Right cardiac atrium (tissue), 5 donors: ENCODE measurements at places on chromosomes 5 and 9.

GRCh38 chr9:436482-436881, 221.8 kb downstream of the DOCK8 start:
- DNase-seq = no peak

GRCh38 chr9:133696071-133696472, 42.1 kb downstream of the SARDH start:
- peak; percentile 45 for DNase-seq

DNA sequence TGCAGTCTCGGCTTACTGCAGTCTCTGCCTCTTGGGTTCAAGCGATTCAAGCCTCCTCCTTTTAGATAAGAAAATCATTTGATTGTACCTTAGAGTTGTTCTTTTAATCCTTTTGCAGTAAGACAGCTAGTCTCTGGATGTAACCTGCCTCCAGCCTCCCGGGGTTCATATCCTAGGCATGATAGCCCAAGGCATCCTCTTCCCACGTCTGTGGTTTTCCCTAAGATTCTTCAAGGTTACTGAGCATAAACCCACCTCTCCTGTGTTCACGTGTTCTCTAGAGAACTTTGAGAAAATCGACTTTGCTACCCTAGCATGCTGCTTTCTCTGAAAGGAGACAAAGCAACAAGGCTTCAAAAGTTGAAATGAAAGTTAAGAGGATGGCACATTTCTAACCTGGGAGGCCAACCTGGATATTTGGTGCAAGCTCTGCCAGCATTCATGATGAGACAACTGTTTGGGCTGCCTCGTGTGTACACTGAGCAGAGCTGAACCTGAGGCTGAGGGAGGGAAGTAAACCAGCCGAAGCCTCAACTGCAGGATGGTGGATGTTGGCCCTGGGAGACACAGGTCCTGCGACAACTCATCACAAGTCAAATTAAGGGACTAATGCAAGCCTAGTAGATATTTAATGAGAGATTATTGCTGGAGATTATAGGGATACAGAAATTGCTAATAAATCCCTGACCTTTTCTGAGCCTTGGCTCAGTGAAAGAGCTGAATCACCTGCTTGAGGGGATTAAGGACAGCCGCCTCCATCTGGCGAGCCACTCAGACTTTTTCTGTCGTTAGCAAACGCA, 261.8 kb downstream of the ARHGAP26 start:
- no peak for DNase-seq

DNA sequence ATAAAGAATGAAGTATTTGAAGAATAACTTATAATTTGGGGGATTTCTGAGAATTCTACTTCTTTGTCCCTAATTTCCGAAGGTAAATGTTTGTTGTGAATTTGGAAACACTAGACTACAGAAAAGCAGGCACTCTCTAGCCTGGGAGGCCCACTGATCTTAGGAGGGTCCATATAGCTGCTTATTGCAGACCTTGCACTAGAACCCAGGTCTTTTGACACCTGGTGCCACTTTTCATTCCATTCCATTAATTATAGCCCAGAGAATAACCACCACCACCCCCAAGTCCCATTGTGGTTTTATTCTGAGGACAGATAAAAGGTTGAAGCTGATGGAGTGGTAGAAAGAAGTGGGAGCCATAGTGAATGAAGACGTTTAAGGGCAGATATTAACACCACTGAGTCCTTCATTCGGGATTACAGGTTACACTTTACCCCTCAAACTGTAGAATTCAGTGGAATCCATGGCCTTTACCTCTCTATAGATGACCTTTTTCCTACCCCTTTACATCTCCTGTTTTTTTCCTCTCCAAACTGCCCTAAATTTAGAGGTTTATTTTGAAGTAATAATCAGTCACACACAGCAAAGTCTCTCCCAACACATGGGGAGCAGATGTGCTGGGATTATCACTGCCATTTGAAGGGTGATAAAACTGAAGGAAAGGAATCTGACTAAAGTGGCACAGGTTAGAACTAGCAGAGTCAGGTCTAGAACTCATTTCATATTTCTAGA, 12.0 kb upstream of the PSMD5 start:
- DNase-seq = no peak

GRCh38 chr9:96460882-96461281, 10.9 kb downstream of the HABP4 start:
- DNase-seq = no peak

DNA sequence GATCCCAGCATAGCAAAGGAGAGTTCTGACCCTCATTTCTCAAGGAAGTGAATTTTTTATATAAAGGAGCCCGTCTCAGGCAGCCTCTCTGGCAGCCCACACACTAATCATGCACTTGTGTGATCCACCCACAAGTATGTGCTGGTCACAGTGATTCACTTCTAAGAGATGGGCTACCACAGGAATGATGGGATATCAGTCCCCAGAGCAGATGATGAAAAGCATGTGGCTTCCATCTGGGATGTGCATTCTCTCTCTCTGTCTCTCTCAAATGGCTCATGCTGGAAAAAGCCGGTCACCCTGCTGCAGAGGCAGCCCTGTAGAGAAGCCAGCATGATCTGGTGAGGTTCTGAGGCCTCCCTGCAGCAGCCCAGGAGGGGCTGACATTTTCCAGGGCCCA, 74.2 kb upstream of the ADCY2 start:
- no peak for DNase-seq

GRCh38 chr9:98972716-98973115, 29.0 kb downstream of the COL15A1 start:
- no peak for DNase-seq

DNA sequence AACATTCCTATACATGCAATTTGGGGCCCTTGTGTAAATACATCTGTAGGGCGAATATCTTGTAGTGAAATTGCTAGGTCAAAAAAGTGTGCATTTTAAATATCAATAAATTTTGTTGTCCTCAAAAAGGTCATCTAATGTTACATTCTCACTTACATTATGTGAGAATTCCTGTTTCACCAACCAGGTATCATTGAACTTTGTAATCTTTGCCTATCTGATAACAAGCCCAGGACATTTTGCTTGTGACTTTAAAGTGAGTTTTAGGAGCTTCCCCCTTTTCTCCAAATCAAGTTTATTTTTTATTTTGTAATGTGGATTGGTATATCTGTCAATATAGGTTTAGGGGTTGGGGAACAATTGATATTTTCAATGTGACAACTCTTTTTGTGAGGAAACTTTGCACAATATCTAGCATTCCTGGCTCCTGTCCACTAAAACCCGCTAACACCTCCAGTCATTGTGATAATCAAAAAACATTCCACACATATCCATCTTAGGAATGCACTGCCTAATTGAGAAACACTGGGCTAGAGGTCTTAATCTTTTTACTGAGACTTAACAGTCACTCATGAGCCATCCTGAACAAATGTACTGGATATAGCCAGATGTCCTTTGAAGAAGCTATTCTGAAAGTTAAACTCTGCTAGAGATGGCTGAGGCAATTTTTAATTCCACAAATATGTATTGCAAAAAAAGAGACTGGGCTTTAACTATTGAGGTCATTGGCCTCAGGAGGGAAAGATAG, 72.5 kb upstream of the SLC1A1 start:
- no peak for DNase-seq

DNA sequence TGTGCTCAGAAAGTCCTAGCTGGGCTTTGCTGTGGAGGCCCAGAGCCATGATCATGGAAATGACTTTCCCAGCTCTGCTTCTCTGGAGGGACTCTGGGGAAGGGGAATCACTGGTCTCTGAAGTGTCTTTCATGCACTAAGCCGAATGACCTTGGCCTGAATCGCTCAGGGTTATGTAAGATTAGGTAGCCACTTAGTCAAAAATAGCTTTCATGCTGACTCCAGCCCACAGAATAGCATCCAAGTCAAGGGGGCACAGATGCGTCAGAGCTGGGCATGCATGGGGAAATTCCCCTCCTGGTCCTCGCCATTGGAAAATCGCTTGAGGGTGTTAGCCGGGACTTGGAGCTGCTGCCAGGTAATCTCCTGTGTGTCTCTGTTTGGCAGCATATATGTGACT, 36.1 kb upstream of the PPARGC1B start:
- peak; percentile 53 for DNase-seq

DNA sequence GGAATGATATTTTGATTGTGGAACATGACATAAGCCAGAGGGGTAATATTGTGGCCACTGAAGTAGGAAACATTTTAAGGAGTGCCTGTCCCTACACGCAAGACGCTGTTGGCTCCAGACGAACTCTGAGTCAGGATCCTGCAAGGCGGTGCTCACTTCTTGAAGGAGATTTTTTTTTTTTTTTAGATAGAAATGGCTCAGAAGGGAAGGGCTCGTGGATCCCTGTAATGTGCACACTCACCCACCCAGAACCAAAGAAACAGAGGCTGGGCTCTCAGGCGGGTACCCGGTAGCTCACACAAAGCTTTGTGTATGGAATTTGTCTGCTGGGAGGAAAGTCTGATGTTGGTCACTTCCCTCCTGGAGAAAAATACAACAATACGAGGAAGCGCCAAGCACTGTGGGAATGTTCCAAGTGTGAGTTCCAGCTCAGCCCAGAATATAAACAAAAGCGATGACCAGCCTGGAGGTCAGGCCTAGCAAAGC, 25.7 kb downstream of the RAPGEF1 start:
- peak; percentile 81 for DNase-seq

DNA sequence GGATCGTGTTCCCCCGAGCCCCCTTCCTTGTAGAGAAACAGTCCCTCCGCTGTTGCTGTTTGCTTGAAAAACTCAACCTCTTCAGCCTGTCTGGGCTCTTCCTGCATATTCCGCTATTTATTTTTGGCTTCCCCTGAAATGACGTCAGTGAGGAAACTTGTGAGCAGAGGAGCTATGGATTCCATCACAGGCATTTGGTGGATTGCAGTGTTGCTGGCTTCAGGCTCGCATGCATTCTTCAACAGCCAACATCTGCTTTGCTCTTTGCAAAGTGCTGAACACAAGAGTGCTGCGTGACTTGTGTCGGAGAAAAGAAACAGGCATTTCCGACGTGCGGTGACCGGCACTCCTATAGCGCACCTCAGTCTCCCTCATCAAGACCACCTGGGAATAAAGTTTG, 232.7 kb downstream of the RFK start:
- DNase-seq = peak; percentile 57

DNA sequence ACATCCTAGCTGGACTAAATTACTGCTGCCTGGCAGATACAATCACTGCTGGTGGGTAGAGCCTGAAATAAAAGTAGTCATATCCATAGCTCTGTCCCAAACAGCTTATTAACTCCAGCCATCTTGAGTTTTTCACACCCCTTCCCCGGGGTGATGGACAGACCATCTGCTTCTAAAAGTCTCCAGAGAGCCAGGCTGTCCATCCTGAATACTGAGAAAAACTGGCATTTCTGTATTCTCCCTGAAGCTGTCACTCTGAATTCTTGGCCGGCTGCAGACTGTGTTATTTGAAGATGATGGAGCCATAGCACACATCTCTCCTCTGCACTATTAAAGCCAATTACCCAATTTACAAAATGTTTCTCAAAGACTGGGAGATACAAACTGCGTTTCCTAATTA, 118.6 kb downstream of the GABBR2 start:
- no peak for DNase-seq

- DNase-seq = peak; percentile 96
Observed at GRCh38 chr5:95857185-95857945, 34.8 kb upstream of the GLRX start.

GRCh38 chr5:32231929-32232328, 57.8 kb upstream of the GOLPH3 start:
- DNase-seq = peak; percentile 29

GRCh38 chr5:171709930-171710329, 75.7 kb upstream of the SMIM23 start:
- peak; percentile 58 for DNase-seq

DNA sequence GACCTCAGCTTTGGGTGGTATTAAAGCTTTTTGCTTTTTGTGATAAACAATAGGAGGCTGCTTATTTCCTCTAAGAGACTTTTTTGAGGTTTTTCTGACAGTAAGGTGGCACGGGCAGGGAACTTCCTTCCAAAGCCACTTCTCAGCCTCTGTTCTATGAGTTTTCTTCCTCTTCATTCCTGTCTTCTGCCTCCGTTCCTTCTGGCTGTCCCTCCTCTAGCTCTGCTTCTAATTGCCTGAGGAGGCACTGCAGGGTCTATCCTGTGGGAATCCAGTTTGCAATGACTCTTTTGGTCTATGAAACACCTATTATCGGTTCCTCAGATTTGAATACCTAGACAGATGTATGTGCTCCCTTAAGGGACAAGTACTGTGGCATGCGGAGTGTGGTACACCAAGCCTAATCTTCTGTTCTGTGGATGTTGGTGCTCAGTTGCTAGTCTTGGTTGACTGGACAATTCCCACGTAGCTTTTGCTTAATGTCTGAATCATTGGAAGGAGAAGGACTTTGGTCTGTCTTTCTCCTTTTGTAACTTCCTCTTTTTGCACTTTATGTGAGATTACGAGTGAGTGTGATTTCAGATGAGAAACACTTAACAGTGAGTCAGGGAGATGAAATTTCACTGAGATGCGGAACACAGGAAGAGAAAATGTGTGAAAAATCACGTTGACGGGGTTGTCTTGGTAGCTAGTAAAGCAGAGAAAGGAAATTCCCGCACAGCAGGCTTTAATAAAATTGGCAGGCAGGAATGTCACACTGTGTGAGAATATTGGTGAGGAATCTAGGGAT, 305.2 kb downstream of the EFNA5 start:
- no peak for DNase-seq

DNA sequence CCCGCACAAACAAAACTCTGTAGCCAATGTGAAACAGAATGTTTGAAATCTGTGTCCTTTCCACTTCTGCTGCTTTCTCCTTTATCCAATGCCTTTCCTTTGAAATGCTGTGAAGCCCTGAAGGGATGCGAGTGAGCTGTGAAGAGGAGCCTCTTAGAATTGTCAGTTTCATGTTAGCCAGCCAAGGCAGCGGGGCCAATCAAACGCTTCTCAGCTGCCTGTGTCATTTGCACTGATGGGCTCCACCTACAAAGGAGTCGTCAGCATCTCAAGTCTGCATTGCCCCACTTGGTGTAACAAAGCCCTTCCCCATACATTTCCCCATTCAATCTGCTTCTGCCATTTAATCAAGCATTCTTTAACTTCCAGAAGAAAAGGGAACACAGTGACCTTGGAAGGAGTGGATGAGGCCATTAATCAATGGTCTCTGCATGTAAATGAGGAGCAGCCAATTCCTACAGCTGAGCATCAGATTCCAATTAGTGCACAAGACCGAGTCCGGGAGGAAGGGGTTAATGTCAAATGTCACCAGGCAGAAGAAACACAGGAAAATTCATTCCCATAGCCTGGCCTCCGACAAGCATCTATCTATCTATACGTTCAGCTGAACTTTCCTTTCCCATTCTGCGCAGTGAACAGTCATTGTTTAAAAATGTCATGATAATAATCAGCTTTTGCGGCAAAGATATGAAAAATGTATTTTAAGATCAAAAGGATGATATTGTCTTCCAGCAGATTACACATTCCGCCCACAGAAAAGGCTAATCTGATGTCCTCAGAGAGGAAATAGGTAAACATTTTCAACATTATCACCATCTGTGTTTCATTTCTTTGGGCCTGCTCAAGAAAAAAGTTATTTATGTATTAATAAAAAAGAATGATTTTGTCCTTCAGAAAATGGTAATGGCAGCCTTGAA, 154.6 kb downstream of the FSTL4 start:
- DNase-seq = no peak

- DNase-seq = no peak
Observed at GRCh38 chr9:121801579-121801978, 150.1 kb downstream of the DAB2IP start.

DNA sequence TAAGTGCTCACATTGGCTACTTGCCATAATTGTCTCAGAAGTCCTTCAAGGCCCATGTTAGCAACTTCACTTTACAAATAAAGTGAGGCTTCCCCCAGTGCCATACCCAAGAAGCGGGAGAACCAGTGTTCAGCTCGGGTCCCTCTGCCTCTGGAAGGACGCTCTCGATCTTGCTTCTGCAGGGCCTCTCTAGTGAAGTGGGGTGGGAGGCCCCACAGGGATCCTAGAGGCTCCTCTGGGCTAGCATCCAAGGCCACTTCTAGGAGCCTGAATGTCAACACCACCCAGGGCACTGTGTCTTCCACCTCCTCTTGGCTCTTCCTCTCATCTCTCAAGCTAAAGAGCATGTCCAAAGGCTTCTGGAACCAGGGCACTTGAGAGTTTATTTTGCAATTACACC, 282.5 kb downstream of the GADD45G start:
- DNase-seq = no peak
